ENCODE measurements at places on chromosomes 6 and 20. TPM values are rescaled to one million over a fixed set of nuclear protein-coding genes. Genes with fewer than 3 reads are reported as not detected.

Gene FAM217A
- polyA plus RNA-seq = not detected

Gene FRS3
- 2.2 TPM for polyA plus RNA-seq

Gene TSBP1
- polyA plus RNA-seq = not detected

Gene ULBP1
- 1.3 TPM for polyA plus RNA-seq

Gene PGM3
- 23.2 TPM for polyA plus RNA-seq

Gene PSORS1C2
- not detected for polyA plus RNA-seq

Gene STX11
- polyA plus RNA-seq = 1.0 TPM

Gene BMP7
- not detected for polyA plus RNA-seq

Gene PPDPF
- polyA plus RNA-seq = 62.8 TPM

Gene DDX43
- polyA plus RNA-seq = not detected

Gene MROH8
- polyA plus RNA-seq = 0.60 TPM

Gene LCA5
- polyA plus RNA-seq = 0.63 TPM

Gene NKAPL
- 0.34 TPM for polyA plus RNA-seq

Gene CALHM4
- polyA plus RNA-seq = 0.24 TPM
